ENCODE measurements at places on chromosomes 2 and 18.
A peak's percentile ranks its signal among the peaks of the same experiment; 100 is the strongest.

- no peak for DNase-seq
Observed at GRCh38 chr2:69997015-69997830, 35.8 kb upstream of the ASPRV1 start.

GRCh38 chr2:26521054-26521912, 43.4 kb upstream of the OTOF start:
- peak; percentile 50 for DNase-seq

- no peak for DNase-seq
Observed at GRCh38 chr2:221911321-221911720, 339.2 kb upstream of the EPHA4 start.

- no peak for DNase-seq
Observed at GRCh38 chr2:56347881-56348280, 164.1 kb downstream of the CCDC85A start.

GRCh38 chr18:31643003-31643402, 41.4 kb downstream of the B4GALT6 start:
- DNase-seq = no peak

DNA sequence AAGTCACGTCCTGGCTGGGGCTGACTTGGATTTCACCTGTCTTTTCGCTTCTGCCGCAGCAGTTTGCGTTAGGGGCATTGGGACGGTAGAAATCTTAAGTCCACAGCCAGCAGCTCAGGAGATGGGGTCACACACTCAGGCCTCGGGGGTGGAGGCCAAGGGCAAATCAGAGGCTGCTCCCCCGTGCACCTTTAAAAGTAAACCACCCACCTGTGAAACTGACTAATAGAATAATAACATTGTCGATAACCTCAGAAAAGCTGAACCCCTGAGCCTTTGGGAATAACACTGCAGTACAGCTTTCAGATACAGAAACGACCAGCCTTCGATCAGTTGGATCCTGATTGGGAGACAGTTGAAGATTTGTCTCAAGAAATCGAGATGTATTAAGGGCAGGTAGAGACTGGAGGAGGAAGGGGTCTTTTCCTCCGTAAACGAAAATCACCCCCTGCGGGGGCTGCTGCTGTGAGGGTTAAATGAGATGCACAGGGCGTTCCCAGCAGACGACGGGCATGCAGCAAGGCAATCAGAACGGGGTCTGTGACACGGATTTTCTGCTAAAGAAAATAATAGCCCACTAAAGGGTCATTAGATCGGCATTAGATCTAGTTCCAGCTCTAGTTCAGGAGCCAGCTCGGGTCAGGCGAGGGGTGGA, 16.4 kb upstream of the NFATC1 start:
- no peak for DNase-seq

DNA sequence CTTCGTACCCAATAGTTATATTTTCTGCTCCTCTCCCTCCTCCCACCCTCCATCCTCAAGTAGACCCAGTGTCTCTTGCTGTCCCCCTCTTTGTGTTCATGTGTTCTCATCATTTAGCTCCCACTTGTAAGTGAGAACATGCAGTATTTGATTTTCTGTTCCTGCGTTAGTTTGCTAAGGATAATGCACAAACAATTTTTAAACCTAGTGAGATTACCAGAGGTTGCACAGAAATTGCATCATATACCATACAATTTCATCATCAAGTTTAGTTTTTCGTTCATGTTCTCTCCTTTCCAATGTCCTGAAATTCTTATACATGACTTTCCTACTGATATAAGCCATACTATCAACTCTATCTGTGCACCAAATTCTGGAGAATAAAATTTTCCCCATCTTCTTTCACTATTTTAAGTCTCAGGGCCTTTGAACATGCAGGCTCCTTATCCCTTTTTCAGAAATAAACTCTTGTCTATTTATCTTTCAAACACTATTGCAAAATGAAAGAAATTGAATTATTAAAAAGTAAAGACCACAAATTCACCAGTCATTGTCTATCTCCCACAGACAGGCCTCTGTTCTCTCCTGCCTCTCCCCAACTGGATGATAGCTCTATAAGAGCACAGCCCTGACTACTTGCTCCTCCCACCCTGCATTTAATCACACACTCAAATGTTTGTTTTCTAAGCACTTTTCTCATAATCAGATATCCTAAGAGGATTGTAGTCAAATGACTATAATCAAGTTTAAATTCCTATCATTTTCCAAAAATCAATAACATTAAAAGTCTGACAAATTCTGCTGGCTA, 27.2 kb upstream of the B4GALT6 start:
- DNase-seq = no peak

- DNase-seq = no peak
Observed at GRCh38 chr2:226137201-226137811, 662.3 kb downstream of the IRS1 start.

- DNase-seq = no peak
Observed at GRCh38 chr2:1818811-1819210, 74.5 kb upstream of the PXDN start.

GRCh38 chr2:213723041-213723560, 438.8 kb downstream of the SPAG16 start:
- no peak for DNase-seq

DNA sequence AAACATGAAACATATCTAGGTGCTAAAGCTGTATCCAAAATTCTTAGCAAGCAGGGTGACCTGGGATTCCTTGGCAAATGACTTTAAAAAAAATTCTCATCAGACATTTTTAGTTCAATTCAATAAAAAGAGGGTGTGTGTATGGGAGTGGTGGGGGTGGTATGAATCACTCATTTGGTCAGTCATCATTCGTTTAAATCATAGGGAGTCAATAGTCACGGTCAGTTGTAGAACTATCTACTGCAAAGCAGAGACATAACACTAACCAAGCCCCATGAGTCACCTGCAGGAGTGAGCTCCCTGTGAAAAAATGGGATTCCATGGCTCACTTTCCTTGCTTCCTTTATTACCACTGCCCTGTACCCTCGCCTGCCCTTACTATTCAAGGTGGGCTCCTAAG, 380.6 kb upstream of the TCF4 start:
- DNase-seq = no peak

DNA sequence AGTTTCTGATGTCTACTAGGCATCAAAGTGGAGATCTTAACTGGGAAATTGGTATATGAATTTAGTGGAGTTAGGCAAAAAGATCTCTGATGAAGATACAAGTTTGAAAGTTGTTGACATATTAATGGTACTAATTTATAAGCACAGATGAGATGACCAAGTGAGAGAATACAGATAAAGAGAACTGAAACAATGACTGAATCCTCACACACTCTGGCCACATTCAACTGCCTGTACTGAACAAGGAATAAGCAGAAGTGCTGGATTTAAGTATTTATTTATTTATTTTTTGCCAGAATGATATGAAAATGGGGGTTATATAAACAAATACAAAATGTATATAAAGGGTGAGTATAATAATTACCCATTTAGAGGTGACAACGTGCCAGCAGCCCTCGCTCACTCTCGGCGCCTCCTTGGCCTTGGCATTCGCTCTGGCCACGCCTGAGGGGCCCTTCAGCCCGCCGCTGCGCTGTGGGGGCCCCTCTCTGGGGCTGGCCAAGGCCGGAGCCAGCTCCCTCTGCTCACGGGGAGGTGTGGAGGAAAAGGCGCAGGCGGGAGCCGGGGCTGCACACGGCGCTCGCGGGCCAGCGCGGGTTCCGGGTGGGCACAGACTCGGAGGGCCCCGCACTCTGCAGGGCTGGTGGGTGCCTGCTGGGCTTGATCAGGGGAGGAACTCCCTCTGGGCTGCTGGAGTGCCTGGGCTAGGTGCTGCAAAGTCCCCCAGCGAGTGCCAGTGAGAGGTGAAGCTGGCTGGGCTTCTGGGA, 1363.9 kb upstream of the CRIM1 start:
- no peak for DNase-seq

GRCh38 chr2:134453476-134453875, 199.6 kb downstream of the MGAT5 start:
- DNase-seq = no peak

- DNase-seq = no peak
Observed at GRCh38 chr2:3341336-3341735, 36.3 kb downstream of the EIPR1 start.

- no peak for DNase-seq
Observed at GRCh38 chr2:113198790-113199612, 25.2 kb downstream of the PSD4 start.

- DNase-seq = no peak
Observed at GRCh38 chr2:2326068-2327040, 4.7 kb downstream of the MYT1L start.

- no peak for DNase-seq
Observed at GRCh38 chr2:237278568-237278967, 135.4 kb downstream of the COL6A3 start.

- DNase-seq = no peak
Observed at GRCh38 chr2:6934758-6935651, 17.8 kb downstream of the RNF144A start.

All from Jurkat, Clone E6-1 (cell line).